ENCODE measurements at places on chromosomes 2 and 18.

- no peak for DNase-seq
Measured at GRCh38 chr2:59528525-59528924, 1024.9 kb downstream of the BCL11A start.

GRCh38 chr2:188078534-188078933, 213.1 kb upstream of the GULP1 start:
- no peak for DNase-seq

GRCh38 chr2:216308576-216308975, 63.7 kb downstream of the MARCHF4 start:
- no peak for DNase-seq

DNA sequence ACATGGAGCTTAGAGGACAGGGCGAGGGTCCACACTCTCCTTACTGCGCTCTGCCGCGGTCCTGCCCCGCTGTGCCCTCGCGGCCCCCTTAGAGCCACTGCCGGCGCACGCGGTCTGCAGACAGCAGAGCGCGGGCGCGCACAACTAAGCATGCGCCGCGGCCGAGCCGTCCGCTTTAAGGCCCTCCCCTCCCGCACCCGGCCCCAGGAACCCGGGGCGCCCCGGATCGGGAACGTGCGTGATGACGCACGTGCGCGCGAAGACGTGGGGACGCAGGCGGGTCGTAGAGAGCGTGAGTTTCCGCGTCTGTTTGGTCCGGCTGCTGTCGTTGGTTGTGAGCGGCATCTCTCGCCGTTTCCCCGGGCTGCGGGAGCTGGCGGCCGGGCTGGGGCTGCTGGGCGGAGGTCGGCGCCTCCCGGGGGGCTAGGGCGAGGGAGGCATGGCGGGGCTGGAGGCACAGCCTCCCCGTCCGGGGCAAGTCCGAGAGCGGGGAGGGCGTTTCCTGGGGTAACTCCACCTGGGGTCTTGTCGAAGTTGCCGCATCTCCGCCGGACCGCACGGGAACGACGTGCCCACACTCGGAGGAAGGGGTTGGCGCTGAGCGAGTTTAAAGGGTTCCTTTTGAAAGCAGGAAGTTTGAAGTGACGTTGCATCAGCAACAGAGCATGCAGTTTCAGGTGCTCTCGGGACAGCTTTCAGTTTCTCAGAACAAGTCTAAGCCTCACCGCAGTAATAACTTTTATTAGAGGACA, at the start of gene RHBDD1:
Gene RHBDD1 (plus strand): TSS at position 259 of the 752 bp plus-strand sequence. CDS start 28,640 bp downstream, outside the sequence.
- peak; percentile 89 for DNase-seq

GRCh38 chr2:200821686-200822245, 10.1 kb downstream of the BZW1 start:
- DNase-seq, result no peak

DNA sequence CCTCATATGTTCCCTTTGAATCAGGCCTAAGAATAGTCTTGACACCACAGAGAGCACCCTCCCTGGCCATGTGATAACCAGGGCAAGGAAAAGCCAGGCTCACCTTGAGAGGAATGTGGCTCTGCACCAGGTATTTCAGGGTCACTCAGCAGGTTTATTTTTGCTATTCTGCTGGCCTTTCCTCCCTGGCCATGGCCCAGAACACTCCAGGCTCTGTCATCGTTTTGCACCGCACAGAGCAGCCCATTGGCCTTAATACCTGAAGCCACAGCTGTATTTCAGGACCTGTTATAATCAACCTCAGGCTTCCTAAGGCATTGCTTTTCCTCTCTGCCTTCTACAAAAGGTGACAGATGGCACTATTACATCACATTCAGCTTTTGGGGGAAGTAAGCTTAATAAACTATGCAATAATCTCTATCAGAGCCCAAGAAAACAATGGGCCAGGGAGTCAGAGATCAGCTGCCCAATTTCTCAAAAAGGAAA, 668.3 kb downstream of the IRS1 start:
- no peak for DNase-seq

DNA sequence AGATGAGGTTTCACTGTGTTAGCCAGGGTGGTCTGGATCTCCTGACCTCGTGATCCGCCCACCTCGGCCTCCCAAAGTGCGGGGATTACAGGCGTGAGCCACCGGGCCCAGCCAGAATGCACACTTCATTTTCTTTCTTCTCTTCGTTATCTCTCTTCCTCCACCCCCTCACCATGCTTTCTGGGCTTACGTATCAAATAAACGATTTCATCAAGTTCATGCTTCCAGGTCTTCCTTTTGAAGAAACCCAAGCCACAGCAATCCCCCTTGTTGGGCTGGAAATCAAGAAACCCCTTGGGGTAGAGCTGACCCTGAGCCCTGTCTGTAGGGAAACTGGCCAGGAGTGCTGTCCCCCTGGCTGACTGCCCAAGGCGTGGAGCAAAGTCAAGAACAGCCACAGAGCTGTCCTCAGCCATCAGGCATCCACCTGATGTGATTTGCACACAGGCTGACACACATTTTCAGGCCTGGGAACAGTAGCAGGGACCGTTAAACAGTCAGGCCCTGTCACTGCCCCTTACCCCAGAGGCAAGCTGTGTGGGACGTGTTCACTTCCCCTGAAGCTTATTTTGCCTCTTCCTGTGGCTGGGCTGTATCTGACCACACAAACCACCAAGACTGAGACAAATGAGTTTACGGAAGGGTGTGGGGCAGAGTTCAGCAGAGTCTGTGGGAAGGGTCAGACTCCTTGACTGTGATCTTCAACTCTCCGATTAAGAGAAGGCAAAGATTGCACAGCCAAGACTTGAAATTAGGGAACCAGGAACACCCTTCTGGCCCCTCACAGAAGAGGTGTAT, 15.1 kb upstream of the NMUR1 start:
- DNase-seq, result no peak

DNA sequence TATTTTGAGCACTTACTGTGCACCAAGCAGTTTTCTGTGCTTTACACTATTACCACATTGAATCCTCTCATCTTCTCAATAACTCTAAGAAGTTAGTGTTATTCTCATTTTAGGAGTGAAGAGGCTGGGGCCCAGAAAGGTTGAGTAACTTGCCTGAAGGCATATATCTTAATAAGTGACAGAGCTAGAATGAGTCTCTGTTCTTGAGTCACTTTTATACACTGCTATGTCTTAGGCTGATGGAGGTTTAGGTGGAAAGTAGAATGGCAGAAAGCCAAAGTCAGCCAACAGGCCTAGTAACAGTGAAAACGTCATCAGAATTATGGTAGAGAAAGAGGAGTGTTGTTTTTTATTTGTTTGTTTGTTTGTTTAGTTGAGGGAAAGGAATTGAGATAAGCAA, 27.9 kb upstream of the RPE start:
- no peak for DNase-seq

- no peak for DNase-seq
Measured at GRCh38 chr18:28159055-28159454, 17.9 kb downstream of the CDH2 start.

DNA sequence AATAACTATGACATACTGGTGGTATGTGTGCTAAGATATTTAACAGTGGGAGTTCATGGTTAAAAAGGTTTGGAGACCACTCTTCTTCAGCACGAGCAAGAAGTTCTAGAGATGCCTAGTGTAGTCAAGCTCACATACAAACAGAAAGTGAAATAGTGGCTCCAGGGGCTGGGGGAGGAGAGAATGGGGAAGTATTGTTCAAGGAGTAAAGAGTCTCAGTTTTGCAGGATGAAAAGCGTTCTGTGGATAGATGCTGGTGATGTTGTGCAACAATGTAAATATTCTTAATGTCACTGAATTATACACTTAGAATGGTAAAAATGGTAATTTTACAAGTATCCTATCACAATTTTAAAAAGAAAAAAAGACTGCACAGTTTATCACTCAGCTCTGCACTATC, 29.0 kb upstream of the EPAS1 start:
- DNase-seq, result no peak

GRCh38 chr2:143420313-143420712, 291.1 kb downstream of the ARHGAP15 start:
- DNase-seq, result no peak

DNA sequence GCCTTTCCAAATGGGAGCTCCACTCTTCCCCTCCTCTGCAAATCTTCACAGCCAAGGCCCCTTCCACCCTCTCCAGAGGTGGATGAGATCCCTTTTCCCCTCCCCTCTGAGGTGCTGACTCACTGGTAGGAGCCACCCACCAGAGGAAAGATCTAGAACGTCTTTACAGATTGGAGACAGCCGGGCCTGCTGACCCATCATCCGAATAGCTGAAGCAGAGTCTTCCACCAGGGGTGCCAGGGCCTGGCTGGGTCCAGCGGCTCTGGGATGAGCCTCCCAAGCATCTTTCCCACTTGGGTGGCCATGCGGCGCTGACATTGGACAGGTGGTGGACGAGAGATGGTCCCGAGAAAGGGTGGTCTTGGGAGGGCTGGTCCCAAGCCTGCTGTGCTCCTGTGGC, 9.0 kb downstream of the ERFE start:
- no peak for DNase-seq

GRCh38 chr18:35137632-35138031, 96.4 kb downstream of the MAPRE2 start:
- DNase-seq, result no peak

DNA sequence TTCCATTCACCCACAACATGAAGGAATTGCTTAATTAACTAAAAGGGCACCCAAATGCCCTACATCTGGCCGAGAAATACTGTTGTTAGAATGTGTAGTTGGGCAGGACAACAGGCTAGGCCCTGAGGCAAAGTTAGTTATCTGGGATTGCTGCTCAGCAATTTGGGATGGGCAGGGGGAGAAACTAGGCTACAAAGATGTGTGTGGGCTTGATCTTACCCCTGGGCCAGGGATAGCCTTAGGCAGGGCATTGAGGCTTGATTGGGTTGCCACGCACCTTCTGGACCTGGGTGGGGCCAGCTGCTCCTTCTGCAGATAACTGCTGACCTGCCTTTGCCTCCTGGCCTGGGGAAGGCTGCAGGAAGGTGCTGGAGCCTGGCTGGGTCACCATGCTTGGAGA, 9.4 kb downstream of the IL18RAP start:
- no peak for DNase-seq

GRCh38 chr2:143068509-143068908, 60.7 kb upstream of the ARHGAP15 start:
- no peak for DNase-seq

DNA sequence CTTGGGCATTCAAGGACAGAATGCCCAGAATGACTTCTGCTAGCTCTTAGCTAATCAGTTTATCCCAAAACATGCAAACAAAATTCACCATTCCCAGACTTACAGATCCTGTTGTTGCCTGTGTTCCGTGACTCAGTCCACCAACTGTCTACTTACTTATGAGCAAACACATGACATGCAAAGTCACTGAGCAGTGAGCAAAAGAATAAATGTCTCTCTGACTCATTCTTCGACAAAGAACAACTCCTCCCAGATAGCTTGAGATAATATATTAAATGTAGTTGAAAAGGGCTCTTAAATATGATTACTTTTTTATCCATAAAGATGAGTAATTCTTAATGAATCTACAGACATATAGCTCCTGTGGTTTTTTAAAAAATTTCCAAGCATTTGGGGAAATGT, 9.0 kb upstream of the CREG2 start:
- DNase-seq, result no peak

DNA sequence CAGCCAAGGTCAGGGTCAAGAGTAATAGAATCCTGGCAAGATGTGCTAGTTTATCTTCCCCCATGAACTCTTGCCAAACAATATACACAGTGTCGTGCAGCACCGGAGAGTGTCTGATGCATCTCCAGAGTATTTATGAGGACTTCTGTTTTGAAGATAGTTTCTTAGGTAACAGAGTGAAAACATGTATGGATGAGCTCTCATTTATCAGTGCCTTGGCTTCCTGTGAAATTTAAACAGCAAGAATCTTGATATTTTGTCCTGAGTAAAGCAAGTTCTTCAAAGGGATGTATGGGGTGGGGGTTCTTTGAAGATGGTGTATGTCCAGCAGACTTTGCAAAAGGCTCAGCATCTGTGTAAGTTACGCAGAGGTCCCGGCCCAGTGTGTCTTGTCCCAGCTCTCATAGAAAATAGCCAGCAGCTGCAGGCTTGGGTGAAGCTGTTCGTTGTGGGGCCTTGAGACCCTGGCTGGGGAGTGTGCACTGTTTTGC, 361.0 kb upstream of the NT5C1B start:
- no peak for DNase-seq

DNA sequence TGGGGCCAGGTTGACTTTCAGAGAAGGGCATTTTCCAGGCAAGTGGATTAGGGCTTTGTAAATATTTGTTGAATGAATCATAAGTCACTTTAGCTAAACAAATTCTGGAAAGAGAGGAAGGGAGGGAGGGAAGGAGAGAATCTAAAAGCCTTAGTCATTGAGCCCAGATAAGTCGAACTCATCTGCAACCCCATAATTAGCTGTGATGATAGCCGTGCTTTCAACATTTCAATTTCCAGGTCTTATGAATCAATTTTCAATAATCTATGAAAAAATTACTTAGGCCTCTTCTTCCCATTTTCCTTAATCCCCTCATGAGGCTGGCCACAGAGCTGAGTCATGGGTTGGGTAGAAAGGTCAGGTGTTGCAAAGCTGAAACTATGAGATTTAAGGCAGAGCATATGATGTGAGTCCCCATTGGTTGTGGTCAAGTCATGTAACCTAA, 111.9 kb upstream of the MAPRE2 start:
- DNase-seq, result no peak
